ENCODE measurements at places on chromosomes 7 and 10.

DNA sequence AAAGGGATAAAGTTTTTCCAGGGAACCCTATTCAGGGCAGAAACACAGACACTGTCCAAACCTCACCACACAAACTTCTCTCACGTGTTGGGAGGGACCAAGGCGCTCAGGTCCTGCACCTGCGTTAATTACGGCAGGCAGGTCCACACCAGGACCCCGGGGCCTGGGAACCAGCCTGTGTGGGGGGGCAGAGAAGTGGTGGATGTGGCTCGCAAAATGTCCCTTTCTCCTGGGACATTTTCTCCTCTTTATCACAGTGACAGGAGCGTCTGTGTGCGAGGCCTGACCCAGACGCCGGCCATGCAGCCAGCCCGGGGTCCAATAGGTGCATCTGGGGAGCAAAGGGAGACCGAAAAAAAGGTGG, 73.4 kb upstream of the ZNF722 start:
- DNase-seq, result no peak

DNA sequence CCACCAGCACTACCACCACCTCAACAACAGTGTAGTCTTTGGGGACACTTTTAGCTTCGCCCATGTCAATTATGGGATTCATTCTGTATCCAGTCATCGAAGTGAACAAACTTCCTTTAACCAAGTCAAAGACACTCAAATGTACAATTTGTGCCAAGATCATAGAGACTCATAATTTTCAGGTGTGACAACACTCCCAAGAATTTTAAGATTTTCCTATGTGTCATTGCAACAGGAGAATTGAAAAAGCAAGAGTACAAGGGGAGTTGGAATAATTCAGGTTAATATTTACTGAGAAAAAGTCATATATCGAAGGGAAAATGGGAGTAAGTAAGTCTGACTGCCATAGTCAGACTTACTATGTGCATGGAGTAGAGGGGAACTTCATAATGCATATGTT, 26.2 kb downstream of the PON1 start:
- DNase-seq, result no peak

DNA sequence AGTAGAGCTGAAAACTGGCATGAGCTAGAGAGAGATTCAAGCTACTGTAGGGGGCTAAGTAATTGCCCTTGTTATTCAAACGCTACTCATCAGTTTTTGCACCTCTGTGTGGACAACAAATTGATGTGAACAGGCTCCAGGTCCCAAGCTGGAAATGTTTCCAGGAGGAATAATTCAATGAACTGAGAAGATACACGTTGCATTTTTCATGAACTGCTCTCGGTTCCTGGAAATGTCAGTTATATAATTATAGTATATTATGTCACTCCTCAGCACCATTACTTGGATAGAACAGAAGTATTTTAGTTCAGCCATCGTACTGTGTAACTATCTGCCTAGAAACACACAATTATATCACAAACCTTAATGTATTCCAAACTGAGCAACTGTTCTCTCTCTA, 65.9 kb upstream of the A1CF start:
- no peak for DNase-seq

GRCh38 chr7:42208572-42208971, 28.4 kb downstream of the GLI3 start:
- peak; percentile 69 for DNase-seq

- DNase-seq, result no peak
Measured at GRCh38 chr10:49056356-49056755, 59.0 kb downstream of the VSTM4 start.

DNA sequence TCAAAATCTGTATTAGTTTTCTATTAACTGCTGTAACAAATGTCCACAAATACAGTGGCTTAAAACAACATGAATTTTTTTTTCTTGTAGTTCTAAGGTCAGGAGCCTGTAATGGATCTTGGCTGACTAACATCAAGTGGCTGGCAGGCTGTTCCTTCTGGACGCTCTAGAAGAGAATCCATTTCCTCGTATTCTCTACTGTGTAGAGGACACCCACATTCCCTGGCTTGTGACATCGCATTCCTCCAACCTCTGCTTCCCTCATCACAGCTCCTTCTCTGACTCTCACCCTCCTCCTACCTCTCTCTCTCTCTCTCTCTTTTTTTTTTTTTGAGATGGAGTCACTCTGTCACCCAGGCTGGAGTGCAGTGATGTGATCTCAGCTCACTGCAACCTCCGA, 4.8 kb upstream of the CALHM1 start:
- DNase-seq, result peak; percentile 56
